Foreskin melanocyte (primary cell): ENCODE measurements at places on chromosomes 5 and 9.

DNA sequence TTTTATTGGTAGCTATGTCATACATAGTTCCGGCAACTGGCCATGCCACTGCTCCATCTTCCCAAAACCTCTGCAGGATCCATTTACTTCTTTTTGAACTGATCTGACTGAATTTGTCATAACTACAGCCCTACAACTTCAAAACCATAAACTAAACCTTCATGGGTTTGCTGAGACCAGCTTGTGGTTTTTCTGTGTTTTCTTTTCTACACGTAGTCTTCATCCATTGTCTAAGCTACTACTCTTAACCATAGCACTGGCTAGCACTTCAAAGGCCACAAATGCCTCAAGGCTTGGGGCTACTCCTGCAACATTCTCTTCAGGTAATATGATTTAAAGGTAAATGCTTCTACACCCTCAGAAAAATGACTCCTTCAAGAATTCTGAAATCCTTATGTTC, 9.0 kb upstream of the KIF2A start:
- DNase-seq: no peak

DNA sequence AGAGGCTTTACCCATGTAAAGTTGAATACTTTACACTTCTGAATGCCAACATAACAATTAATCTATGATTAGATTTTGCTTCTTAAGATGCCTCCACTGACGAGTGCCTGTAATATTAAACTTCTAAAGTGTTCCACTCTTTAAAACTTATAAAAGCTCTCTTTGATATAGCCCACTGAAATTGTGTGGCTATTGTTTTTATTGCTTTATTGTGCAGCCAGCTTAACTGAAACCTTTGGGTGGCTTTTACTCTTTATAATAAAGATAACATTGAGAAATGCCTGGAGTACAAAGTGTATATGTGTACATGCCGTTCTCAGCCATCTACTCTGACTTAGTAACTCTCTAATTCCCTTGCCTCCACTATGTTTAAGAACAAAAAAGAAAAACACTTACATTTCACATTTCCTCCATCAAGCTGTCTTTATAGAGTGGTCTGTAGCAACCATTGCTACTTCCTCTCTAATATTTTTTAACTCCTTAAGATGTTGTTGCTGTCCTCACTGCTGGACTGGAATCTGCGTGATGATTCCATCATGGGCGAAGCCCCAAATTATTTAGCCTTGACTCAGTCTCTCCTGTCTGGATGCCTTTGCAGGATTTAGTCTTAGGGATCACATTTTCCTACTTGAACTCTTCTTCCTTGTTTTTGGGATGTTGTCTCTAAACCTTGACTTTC, 9.1 kb downstream of the PIK3R1 start:
- no peak for DNase-seq

- no peak for DNase-seq
Measured at GRCh38 chr9:79776581-79776980, 204.8 kb downstream of the TLE4 start.

DNA sequence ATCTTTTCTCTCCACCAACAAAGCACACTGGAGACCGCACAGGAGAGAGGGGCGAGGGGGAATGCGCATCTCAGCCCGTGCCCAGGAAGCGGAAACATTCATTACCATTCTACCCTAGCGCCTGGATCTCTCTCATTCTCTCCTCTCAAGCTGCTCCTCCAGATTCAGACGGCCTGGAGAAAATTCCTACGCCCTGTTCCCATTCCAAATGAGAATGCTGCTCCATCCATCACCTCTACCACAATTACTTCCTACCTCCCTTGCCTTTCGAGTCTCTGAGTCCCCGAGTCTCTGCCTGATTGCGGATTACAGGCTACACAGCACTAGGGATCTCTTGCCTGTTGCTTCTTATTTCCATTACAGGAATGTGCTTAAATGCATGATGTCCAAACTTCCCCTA, 6.7 kb downstream of the DDX31 start:
- no peak for DNase-seq

- no peak for DNase-seq
Measured at GRCh38 chr9:86405926-86406325, 51.7 kb upstream of the TUT7 start.

DNA sequence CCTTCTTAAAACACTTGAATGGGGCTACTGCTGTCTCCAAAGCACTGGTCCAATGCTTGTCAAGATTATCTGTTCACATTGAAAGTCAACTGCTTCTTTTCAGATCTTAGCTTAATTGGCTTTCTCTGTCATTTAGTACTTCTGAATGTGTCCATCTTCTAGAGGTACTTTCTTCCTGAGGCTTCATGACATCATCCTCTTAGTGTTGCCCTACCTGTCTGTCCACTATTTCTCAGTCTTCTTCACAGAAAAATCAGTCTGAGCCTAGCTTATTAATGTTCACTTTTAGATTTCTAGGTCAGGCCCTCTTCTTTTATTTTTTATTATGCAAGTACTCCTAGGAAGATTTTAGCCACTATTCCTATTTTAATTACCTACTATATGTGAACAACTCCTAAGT, 899.9 kb downstream of the DTWD2 start:
- no peak for DNase-seq
